ENCODE measurements at places on chromosomes 12 and 14.

GRCh38 chr14:52121441-52121840 is 52.6 kb upstream of the NID2 start:
- DNase-seq = no peak

DNA sequence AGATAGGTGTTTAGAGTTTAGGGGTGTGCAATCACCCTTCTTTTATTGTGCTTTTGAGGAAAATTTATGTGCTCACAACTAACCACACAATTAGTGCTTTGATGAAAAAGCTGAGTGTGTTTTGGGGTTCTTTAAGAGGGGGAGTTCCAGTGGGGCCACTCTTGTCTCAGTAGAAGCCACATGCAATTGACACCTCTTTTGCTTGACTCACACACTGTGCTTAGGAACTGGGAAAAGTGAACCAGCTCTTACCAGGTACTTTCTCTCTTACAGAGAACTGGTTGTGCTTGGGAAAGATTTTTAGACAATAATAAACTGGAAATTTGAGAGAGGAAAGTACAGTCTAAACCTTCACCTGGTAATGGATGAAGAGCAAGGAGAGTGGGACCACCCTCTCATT is 12.3 kb upstream of the YBX3 start:
- DNase-seq = no peak

- DNase-seq = no peak
Observed at GRCh38 chr12:104207416-104208205, 8.0 kb upstream of the TXNRD1 start.

DNA sequence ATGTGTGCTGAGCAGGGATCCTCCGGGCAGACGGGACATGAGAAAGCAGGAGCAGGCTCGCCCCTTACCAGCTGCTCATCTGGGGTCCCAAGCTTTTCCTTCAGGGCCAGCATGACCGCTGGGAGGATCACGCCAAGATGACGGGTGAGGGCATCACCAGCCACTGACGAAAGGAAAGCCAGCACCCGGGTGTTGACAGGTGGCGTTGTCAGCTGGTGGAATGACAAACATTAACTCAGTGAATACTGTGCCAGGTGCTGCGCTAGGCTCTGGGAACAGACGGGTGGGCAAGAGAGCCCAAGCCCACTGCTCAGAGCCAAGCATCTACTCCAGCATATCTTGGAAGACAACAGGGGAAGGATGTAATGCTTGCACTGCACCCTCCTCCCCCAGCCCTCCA is 21.3 kb upstream of the RAB35 start:
- DNase-seq = no peak
